Activated CD4-positive, alpha-beta T cell treated with anti-CD3 and anti-CD28 coated beads, Interleukin-2, Interleukin-4, amounts not matched to agents 100 ng/mL and 50 ng/mL, durations not matched to agents 16 hours and 8 hours (primary cell): ENCODE measurements at places on chromosomes 7 and 10.

DNA sequence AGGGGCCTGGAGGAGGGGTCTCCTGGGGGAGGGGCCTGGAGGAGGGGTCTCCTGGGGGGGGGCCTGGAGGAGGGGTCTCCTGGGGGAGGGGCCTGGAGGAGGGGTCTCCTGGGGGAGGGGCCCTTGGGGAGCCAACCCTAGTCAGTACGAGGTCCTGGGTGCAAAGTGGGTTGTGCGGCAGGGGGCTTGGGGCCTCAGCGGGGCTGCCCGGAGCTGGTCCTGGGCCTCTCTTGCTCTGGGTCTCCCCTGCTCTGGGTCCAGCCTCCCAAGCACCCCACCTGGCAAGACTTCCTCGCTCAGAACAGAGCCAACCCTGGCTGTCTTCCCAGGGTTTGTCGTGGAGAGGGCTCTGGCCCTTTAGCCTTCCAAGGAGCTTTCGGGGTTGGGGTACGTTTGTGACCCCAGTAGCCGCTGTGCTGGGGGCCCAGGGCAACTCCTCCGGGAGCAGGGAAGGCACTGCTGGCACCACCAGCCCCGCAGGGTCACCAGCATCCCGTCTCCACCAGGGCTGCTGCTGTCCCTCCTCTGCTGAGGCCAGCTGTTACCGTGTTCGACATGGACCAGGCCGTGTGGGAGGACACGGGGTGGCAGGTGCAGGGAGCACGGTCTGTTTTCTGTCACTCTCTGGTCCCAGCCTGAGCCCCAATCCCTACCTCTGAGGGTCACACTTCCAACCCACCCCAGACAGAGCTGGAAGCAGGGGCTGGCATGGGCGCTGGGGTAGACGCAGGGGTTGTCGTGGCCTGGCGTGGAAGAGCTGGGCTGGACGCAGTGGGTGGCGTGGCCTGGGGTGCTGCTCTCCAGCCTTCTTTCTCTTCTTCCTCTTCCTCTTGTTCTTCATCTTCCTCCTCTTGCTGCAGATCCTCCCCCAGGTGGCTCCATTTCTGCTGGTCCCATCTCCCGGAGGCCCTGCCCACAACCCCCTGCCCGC, 22.8 kb downstream of the PWWP2B start:
- no peak for DNase-seq

- DNase-seq, result peak; percentile 60
Measured at GRCh38 chr7:142880876-142881505, 4.6 kb downstream of the TRPV6 start.

- DNase-seq, result no peak
Measured at GRCh38 chr7:102310414-102310815, 23.7 kb downstream of the SH2B2 start.

GRCh38 chr10:132647424-132647823, 109.8 kb downstream of the INPP5A start:
- no peak for DNase-seq

DNA sequence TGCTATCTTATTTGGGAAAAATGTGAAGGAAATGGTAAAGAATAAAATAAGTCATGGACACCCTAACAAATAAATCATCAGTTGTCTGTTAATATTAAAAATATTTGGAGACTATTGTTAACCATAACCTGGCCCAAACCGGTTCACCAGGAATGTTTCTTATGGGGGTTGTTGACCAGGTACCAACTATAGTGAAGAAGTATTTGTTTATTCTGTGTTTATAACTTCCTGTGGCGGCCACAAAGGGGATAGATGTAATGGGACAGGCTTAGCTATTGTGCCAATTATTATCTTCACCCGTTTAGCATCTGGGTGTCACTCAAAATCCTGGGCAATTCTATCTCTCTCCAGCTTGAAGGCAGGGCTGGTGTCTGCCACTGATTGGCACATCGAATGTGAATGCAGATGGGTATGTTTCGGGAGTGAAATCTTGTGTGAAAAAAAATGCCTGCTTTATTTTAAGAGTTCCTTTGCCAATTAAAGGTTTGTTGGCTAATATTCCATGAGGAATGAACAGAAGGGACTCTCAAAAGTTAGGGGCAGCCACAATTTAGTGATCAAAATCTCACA, 500.9 kb downstream of the ARL4A start:
- DNase-seq, result no peak

- no peak for DNase-seq
Measured at GRCh38 chr7:157397036-157397720, 60.4 kb downstream of the DNAJB6 start.

GRCh38 chr10:117929327-117930067, 117.2 kb downstream of the RAB11FIP2 start:
- no peak for DNase-seq

GRCh38 chr7:111639934-111640333, 77.6 kb upstream of the IMMP2L start:
- no peak for DNase-seq

DNA sequence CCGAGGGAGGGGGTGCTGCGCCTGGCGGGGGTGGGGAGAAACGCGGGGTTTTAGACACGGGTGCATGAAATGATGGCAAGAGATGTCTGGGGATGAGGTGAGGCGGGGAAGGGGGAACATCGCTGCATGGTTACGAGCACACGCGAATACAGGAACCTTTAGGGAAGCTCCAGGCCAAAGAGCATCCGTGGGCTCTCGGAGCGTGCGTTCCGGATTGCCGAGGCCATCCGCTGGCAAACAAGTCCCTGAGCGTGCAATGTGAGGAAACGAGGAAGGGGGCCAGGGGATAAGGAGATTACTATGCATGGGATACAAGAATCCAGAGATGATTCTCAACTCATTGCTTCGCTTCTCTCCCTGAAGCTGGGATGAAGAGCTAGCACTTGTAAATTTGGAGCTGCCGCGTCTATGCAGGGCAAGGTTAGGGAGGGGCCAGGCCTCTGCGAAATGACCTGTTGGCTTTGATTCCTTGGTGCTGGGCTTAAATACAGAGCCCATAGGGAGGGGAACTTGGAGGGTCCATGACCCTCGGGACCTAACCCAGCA, 520 bp upstream of the WNT2 start:
- no peak for DNase-seq

DNA sequence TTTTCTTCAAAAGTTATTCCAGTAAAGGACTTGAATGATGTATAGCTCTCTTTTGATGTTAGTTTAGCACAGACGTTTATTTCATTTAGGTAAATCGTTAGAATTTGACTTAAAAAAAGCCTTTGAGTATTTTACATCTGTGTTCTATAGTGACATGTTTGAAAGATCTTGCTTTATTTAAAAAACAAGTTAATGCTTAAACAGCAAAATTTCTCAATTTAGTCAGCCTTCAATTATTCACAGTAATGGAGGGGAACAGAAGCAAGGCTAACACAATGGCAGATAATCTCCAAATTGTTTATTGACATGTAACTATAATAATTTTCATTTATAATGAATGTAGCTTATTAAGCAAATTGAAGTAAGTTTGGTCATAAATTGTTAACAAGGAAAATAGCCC, 63.5 kb downstream of the MKLN1 start:
- DNase-seq, result no peak
